ENCODE measurements at places on chromosomes 3 and 15.

- peak; percentile 38 for DNase-seq
Observed at GRCh38 chr3:20160230-20160629, 25.8 kb downstream of the SGO1 start.

DNA sequence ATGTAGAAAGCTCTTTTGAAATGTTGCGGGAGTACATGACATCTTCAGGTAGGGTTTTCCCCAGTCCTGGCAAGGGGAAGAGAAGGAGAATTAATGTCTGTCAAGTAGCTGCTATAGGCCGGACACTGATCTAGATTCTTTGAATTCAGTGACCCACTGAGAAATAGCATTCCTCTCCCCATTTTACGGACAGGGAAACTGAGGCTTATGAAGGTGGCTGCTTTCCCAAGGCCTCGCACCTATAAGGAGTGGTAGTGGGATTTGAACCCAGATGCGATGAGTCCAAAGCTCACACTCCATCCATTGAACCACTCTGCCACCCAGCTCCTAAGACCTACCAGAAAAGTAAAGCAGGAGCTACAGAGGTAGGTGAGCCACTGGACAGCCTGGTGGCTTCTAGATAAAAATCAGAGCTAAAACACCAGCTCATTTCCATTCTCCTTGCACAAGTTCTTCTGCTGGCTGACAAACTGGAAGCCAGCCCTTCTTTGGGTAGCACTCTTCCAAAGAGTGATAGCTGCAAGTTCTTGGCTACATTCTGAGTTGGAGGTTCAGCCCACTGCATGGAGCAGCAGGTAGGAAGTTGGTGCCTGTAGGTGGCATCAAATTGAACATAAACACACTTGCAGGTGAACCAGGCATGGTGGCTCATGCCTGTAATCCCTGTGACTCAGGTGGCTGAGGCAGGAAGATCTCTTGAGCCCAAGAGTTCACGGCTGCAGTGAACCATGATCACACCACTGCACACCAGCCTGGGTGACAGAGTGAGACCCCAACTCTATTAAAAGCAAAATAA, 22.0 kb downstream of the ZNF710 start:
- DNase-seq = no peak

DNA sequence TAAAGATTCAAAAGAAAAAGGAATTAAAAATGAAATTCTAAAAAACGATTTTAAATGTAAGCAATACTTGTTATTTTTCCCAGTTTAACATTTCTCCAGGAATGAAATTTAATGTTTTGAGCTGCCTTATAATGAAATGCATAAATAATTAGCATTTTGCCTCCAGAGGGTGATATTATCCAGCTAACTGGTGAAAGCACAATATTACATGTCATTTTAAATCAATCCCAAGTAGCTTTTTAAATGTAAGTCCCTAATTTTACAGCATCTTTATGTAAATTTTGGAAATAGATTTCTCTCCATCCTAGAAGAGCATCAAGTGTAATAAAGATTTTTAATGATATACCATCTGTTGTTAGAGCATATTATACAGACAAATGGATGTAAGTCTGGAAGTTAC, 139.1 kb upstream of the P2RY1 start:
- no peak for DNase-seq

DNA sequence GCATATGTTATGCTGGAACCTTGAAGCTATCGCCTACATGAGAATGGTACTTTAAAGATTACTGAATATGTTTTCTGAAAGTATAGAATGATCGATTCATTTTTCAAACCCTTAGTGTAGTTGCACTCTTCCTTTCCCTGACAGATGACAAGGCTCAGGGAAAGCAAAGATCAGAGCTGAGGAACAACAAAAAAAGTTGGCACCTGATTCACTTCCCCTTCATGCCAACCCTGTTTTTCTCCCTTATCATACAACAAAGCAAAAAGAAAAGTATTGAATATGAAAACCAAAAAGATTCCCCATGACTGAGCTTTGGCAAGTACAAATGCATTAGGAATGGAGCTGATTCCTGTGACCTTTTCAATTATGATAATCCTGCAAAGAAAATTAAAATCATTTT, 1012.7 kb downstream of the FHIT start:
- no peak for DNase-seq

DNA sequence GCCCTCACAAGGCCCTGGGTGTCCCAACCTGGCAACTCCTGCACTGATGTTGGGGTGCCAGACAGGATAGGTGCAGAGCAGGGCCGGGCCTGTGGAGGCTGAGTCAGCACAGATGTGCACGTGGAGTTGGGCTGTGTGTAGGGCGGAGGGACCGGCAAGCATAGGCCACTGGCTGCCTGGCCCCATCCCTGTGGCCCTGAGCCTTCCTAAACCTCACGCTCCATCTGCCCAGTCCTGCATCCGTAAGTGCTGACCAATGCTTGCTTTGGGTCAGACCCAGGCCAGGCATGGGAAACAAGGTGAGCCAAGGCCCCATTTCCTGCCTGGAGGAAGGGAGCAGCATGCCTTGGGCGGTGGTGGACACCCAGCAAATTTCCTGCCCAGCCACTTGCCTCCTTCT, 5.8 kb upstream of the IQSEC1 start:
- DNase-seq = no peak

All from CD4-positive, alpha-beta T cell (primary cell).